Upper lobe of left lung (tissue), 6 donors: ENCODE measurements at places on chromosomes 12 and 14. TPM values are rescaled to one million over a fixed set of nuclear protein-coding genes. Genes with fewer than 3 reads are reported as not detected.

- no peak for DNase-seq
Measured at GRCh38 chr14:65359503-65359902, 53.0 kb upstream of the FUT8 start.

Gene COX8C
- not detected for total RNA-seq

DNA sequence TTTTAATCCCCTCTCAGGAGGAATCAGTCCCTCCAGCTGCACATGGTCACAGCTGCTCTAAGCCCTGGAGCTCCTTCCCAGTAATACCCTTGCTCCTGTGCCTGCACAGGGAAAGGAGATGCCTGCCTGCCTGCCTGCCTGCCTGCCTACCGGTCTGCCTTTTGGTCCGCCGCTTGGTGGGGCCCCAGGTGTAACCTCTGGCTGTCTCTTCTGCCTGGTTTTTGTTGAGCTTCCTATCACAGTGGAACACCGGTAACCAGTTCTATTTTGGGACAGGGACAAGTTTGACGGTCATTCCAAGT, 99.8 kb downstream of the DAD1 start:
- no peak for DNase-seq

DNA sequence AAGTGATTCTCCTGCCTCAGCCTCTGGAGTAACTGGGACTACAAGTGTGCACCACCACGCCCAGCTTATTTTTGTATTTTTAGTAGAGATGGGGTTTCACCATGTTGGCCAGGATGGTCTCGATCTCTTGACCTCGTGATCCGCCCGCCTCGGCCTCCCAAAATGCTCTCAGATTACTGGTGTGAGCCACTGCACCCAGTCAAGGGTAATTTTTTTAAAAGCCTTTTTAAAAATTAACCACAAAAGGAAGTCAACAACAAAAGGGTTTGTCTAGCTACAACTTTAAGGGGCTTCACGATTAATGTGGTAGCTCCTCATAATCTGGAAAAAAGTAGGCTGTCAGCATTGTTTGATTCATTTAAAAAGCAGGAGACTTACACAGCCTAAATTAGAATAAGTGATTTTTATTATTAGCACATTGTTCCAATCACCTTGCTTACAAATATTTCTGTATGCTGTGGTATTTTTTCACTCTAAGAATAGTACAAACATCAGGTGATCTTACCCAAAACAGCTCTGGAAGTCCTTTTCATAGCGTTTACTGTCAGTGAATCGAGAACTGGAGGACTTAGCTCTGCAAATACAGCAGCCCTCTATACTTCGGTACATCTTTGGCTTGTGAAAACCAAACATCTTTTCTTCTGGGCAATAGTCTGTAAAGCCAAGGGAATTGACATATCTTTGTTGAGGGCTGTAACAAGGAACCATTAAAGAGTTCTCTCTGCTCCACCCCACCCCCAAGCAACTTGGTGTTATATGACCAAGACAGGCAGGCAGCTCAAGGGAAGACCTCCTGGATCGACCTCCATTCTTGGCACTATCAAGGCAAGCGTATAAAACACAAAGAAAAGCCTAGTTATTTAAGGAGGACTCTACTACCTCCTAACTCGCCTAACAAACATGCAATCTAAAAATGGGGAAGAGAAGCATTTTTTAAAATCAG, 28.1 kb downstream of the SINHCAF start:
- DNase-seq: no peak

GRCh38 chr14:82438436-82438835, 904.8 kb upstream of the SEL1L start:
- DNase-seq: no peak

- DNase-seq: no peak
Measured at GRCh38 chr14:30225176-30225575, 297.5 kb upstream of the PRKD1 start.

Gene RAN
- total RNA-seq: 406 TPM

- no peak for DNase-seq
Measured at GRCh38 chr12:81128930-81129554, 51.2 kb downstream of the ACSS3 start.

Gene FOXN4
- total RNA-seq: 1.1 TPM

Gene NINJ2
- 44.8 TPM for total RNA-seq

GRCh38 chr12:80107221-80107620, 7.9 kb downstream of the OTOGL start:
- DNase-seq: no peak

Gene CCDC175
- total RNA-seq: not detected

DNA sequence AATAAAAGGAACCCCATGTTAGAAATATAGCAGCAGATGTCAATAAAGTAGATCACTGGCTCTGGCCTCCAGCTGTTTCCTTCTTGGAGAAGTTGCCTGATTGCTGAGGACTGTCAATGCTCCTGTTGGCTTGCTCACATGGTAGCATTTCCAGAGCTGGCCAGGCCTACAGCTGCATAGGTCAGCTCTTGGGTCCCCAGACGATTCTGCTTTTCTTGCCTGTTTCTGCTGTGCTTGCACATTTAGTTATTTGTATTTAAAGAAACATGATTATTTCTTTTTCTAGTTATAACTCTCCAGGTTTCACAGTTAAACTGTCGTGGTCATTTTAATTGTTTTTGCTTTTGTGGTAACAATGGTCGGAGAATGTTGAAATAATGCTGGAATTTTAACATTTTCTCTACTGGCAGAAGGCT, 7.2 kb downstream of the NAV3 start:
- no peak for DNase-seq
